ENCODE measurements at places on chromosomes 7 and 10. TPM values are rescaled to one million over a fixed set of nuclear protein-coding genes. Genes with fewer than 3 reads are reported as not detected.

- peaks cover 4% of the 10 kb centered on the region for H3K36me3 ChIP-seq
- H3K4me1 ChIP-seq = no peaks in the 10 kb centered on the region
- H3K27me3 ChIP-seq = no peaks in the 10 kb centered on the region
- H3K4me3 ChIP-seq = no peak overlapping the region
- no peak overlapping the region for H3K27ac ChIP-seq
These were observed 54.8 kb downstream of the SEC23IP start for GRCh38 chr10:119947300-119947699.

DNA sequence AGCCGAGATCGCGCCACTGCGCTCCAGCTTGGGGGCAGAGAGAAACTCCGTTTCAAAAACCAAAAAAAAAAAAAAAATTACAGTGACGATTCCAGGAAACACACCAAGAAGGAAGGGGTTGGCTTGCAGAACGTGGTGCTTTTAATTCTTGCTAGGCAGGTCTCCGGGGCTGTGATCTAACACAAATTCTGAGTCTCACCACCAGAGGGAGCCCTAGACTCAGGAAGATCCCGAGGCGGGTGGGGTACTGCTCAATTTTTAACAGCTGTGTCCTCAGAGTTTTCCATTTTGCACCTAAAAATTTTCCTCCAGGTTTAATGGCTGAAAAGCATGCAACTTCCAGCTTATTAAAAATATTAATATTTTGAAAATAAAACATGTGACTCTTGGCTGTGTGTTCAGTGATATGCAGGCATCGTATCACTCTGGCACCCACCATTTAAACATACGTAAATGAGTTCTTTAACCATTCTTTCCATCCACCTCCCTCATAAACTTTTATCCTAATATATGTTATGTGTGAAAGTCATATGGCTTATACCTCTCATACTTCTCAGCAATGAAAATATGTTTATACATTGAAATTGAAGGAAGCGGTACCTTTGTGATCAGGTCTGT lies 26.5 kb upstream of the NUB1 start:
- no peak overlapping the region for H3K27ac ChIP-seq
- no peaks in the 10 kb centered on the region for H3K36me3 ChIP-seq
- H3K4me1 ChIP-seq = peaks cover 21% of the 10 kb centered on the region
- H3K27me3 ChIP-seq = no peaks in the 10 kb centered on the region
- DNase-seq = peak; percentile 67
- H3K4me3 ChIP-seq = no peak overlapping the region

GRCh38 chr7:120344276-120344675 lies 71.3 kb downstream of the KCND2 start:
- DNase-seq = no peak
- H3K27me3 ChIP-seq = no peaks in the 10 kb centered on the region
- no peak overlapping the region for H3K27ac ChIP-seq
- no peak overlapping the region for H3K4me3 ChIP-seq

- peaks cover 16% of the 10 kb centered on the region for H3K4me1 ChIP-seq
- H3K4me3 ChIP-seq = no peak overlapping the region
- no peak for DNase-seq
- no peaks in the 10 kb centered on the region for H3K27me3 ChIP-seq
These were observed 10.5 kb downstream of the CALY start for GRCh38 chr10:133326223-133326551.

- H3K36me3 ChIP-seq = no peaks in the 10 kb centered on the region
- H3K4me3 ChIP-seq = no peak overlapping the region
- H3K4me1 ChIP-seq = no peaks in the 10 kb centered on the region
- DNase-seq = no peak
- H3K27ac ChIP-seq = no peak overlapping the region
These were observed 40.2 kb downstream of the ZNF365 start for GRCh38 chr10:62414359-62414758.

DNA sequence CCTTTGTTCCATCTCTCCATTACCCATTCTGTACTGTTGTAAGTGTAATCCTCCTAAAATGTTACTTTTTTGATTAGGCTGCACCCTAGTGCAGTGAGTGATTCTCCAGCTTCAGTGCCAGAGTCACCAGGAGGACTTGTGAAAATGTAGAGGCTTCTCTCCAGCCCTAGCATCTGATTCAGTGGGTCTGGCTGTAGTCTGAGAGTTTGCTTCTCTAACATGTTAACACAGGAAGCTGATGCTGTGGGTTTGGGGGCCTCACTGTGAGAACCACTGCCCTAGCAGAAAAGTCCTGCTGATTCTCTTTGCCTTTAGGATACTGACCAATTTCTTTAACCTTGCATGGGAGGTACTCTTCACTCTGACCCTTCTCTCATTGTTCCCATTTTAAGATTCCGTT lies 24.4 kb downstream of the CSGALNACT2 start:
- H3K4me1 ChIP-seq = peaks cover 23% of the 10 kb centered on the region
- no peaks in the 10 kb centered on the region for H3K27me3 ChIP-seq
- H3K36me3 ChIP-seq = no peaks in the 10 kb centered on the region
- H3K27ac ChIP-seq = no peak overlapping the region
- DNase-seq = no peak
- H3K4me3 ChIP-seq = no peak overlapping the region

Gene GPR26
- total RNA-seq = not detected

Gene TRIM8
- 206 TPM for total RNA-seq

Gene TAS2R3
- 3.3 TPM for total RNA-seq
